NCI-H510A (cell line): ENCODE measurements at places on chromosomes 6 and 20.

DNA sequence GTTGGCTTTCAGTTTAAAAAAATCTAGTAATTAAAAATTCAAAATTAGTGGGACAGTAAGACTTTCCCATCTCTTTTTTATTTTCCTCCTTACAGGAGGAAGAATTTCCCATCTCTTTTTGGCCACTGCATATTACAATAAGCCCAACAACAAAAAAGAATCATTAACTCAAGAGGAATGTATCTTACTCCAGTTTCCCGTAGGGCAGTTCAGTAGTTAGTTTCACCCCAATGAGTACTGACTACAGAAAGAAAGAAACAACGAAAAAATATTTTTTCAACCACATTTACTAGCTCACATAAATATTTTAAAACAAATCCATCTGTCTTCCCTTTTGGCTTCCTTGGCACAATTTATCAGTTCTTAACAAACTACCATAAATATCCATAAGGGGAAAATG lies 14.9 kb upstream of the BLOC1S5 start:
- no peak for DNase-seq

DNA sequence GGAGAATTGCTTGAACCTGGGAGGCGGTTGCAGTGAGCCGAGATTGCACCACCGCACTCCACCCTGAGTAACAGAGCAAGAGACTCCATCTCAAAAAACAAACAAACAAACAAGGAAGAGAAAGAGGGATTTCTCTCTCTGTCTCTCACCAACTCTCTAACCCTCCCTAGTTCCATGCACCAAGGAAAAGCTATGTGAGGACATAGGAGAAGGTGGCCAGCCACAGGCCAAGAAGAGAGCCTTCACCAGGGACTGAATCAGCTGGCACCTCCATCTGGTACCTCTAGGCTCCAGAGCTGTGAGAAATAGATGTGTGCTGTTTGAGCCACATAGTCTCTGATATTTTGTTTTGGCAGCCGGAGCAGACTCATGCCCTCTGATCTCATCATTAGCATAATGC lies 9.0 kb upstream of the FAM110A start:
- no peak for DNase-seq

DNA sequence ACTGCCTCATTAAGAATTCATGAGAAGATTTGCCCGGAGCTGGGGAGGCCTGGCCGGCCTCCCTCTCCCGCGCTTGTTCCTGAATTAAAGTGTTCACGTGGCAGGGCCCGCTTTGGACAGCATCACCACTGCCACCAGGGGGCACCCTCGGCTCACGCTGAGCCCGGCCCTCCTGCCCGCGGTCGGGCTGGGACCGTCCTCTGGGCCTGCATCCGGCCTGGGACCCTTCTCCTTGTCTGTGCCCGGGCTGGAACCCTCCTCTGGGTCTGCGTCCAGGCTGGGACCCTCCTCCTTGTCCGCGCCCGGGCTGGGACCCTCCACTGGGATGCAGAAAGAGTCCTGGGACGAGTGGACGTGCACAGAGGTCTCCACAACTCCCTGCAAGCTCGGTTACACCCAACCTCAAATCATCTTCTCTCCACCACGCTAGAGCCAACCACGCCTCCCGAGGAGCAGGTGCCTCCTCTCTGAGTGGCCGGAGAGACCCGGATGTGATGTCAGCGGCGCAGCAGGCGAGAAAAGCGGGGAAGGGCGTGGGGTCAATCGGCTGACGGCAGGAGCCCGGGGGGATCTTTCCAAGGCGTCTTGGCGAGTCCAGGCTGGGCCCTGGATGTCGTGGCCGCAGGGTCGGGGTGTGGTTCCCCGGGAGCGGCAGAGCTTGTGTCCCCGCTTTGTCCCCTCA lies 50.9 kb upstream of the DACT2 start:
- peak; percentile 30 for DNase-seq

- no peak for DNase-seq
These were observed 9.1 kb upstream of the SLC22A16 start for GRCh38 chr6:110485491-110485890.

- no peak for DNase-seq
These were observed 104.8 kb downstream of the MAFB start for GRCh38 chr20:40584130-40584809.

DNA sequence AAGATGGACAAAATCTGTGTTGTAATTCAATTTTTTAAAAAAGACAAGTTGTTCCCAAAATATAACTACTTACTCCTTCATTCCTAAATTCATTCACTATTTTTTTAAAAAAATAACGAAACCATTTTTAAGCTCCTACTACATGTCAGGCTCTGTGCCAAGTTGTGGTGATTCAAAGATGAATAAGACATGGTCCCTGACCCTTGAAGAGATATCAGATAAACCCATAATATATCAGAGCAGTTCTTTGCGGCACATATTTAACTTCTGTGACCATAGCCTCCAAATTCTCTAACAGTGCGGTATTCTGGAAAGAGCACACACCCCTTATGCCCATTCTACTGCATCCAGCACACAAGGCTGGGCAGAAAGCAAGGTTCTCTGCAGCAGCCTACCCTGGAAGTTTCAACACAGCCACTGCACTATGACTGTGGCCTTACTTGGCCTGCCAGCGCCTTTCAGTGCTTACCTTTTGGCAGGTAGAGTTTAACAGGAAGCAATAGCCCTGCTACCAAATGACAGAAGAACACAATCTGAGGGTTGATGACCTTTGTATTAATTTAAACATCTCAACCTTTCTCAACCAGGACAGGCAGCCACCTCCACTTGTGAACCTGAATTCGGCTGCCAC lies 406.5 kb downstream of the BTBD9 start:
- DNase-seq: no peak

DNA sequence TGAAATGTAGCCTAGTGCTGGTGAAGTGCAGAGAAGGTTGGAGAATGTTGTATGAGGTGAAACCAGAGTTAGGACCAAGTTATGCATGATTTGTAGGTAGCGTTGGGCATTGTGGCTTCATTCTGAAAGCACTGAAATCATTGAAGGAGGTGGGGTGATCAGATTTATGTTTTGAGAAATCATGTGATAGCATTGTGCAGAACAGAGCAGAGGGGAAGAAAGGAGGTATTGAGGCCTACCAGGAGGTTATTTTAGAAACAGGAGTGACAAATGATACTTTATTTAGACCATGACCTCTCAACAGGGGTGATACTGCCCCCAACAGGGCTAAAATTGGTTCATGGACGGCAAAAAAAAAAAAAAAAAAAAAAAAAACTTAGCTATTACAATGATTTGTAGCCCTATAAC lies 15.6 kb upstream of the HMGN3 start:
- DNase-seq: no peak

DNA sequence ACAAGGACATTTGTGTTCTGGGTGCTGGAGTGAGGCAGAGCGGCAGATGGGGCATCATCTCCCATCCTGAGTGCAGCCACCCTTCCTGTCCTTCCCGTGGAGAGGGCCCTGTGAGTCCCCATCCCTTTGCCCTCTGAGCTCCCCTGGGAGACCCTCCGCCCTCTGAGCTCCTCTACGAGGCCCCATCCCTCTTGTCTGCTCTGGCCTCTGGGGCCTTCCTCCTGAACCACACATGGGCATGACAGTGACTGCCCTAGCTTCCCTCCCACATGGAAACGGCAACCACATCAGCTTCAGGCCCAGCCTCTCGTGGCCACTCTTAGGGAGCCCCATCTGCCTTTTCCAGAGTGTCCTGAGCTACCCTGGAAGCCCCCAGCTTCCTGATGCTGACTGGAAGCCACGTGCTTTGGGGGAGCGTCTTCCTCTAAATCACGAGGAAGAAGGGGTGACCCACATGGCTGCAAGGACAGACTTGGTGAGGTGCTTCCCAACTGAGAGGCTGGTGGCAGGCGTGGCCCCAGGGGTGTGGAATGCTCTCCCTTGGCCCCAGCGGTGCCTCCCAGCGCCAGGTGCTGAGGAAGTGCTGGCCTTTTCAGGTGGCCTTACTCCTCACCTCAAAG lies 52.6 kb downstream of the GINS1 start:
- DNase-seq: no peak
